ENCODE measurements at places on chromosomes 1 and 21.

DNA sequence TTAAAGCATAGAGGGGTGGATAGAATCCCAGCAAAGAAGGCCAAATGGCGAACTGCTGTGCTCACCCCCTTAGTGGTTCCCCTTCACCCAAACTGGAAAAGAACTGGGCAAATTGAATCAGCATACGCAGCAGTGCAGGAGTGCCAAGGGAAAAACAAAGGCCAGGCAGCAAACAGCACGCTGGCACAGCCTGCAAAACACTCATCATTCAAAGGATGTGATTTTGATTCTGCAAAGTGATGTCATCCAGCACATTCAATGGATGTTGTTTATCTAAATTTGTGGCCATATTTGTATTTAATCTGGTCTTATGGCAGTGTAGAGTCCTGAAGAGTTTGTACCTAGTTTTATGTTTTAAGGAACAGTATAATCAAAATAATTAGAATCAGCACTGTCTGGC lies 71.8 kb upstream of the ECE1 start:
- no peak for DNase-seq

- DNase-seq: no peak
These were observed 53.2 kb upstream of the UBE2U start for GRCh38 chr1:64150266-64150665.

- DNase-seq: no peak
These were observed 75.5 kb downstream of the LRRC8D start for GRCh38 chr1:89896105-89896942.

- DNase-seq: no peak
These were observed 76.3 kb downstream of the XCL2 start for GRCh38 chr1:168467452-168467851.

DNA sequence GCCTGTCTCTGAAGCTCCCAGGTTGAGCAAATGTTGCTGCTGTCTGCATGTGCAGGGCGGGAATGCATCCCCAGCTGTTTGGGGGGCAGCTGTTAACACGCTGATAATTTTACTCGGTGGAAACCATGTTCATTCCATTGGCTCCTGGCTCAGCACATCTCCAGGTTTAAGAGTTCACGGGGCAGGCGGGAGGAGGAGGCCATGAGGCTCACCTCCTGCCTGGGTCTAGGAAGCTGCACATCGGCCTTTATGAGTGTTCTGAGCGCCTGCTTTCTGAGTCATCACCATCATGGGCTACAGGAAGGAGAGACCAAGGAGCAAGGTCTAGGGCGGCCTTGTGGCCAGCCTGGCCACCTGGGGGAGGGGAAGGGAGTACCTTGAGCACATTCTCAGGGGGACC lies 29.7 kb downstream of the AJAP1 start:
- DNase-seq: no peak
